ENCODE measurements at places on chromosomes 6 and 20.

- DNase-seq: no peak
These were observed 3.8 kb downstream of the SEC23B start for GRCh38 chr20:18511571-18511970.

DNA sequence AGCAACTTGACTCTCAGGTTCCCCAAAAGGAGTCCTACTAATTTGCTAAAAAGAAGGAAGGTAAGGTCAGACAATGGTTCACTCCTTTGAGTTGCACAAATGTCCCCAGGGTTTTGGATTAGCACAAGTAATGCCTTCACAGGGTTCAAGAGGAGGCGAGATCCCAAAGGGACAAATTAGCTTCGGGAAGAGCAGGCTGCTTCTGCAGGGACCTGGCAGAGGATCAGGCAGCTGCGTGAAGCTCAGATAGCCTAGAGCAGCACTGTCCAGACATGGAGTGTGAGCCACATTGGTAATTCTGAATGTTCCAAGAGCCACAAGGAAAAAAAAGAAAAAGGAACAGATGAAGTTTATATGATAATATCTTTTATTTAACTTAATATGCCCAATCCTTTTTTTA lies 115.4 kb downstream of the CFAP61 start:
- DNase-seq: no peak

DNA sequence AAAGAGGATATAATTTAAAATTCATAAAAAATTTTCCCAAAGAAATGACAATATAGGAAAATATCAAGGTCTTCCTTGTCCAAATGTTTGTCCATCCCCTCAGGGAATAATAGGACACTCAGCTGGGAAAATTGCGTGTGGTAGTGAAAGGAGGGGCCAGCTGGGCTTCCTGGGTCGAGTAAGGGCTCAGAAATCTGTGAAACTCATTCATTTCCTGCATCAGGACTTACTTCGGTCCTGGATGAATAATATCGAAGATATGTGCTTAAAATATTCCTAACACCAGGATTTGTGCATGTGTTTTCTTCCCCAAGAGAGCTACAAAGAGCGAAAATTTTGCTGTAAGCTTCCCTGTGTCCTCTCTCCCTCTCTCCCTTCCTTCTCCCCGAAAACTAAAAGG lies 118.2 kb upstream of the GJE1 start:
- no peak for DNase-seq

DNA sequence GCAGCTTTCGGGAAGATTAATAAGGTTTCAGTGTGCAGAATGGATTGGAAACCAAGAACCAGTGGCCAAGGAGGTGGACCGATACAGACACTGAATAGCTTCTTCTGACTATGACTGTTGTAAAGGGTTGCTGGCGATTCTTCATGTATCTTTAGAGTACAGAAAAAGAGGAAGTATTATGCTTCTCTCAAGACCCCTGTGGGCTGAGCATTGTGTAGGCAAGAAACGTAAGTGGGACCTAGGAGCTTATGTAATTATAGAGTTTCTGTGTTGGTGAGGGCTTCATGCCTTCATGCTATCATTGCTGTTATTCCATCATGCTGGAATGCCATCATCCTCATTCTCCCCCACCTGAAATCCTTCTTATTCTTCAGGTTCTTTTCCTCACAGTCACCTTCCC lies 105.4 kb upstream of the AKIRIN2 start:
- DNase-seq: no peak

DNA sequence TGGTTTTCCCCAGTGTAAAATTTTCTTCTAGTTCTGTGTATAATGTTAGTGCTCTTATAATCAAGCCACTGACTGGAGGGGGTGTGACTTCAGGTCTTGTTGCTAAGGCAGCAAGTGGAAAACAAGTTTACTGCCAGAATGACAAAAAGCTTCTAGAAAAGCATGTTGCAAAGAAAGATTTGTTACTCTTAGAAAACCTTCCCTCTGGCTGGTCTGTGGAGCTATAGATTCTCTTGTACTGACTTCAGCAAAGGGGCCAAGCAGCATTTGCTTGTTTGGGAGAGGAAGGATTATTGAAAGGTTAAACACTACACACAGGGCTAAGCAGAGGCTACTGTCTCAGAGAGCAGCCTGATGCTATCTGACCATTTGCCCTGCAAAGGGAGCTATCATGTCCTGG lies 288.8 kb downstream of the BTBD9 start:
- no peak for DNase-seq

- no peak for DNase-seq
These were observed 184.0 kb downstream of the IBTK start for GRCh38 chr6:82063574-82063973.

DNA sequence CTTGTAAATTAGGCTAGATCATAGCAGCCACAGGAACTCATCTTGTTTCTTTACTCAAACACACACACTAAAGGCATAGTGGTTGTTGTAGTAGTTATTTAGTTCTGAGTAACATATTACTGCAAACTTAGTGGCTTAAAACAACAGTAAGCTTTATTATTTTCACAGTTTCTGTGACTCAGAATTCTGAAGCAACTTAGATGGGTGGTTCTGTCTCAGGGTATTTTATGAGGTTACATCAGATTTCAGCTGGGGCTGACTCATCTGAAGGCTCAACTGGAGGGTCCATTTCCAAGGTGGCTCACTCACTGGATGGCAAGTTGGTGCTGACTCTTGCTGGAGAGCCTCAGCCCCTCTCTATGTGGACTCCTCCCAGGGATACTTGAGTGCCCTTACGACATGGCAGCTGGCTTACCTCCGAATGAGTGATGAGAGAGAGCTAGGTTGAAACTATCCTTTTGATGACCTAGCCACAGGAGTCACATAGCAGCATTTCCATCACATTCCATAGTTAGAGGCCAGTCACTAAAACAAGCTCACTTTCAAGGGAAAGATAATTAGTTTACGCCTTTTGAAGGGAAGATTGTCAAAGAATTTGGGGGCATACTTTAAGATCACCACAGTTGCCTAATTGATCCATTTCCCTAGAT lies 136.5 kb upstream of the PRND start:
- no peak for DNase-seq

GRCh38 chr6:141848029-141848890 lies 284.5 kb upstream of the GJE1 start:
- DNase-seq: no peak

- no peak for DNase-seq
These were observed 92.5 kb downstream of the TCP11 start for GRCh38 chr6:35048631-35049083.

DNA sequence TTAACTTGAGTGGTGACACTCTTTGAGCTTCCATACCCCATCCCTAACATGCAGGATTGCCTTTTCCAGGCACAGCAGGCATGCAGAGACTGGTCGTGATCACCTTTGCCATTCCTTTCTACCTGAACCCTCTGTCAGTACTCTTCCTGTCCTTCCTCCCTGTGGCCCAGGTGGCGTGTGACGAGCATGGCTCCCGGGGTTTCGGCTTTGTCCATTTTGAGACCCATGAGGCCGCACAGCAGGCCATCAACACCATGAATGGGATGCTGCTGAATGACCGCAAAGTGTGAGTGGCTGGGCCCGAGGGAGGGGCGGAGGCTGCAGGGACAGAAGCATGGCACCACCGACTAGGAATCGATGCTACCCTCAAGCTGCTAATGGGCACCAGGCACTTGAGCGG lies 6.7 kb downstream of the PABPC1L start:
- DNase-seq: no peak

- DNase-seq: no peak
These were observed 199.2 kb downstream of the BMP2 start for GRCh38 chr20:6966721-6967120.

Measured in NCI-H1105 (cell line).